ENCODE measurements at places on chromosomes 11 and 22.

DNA sequence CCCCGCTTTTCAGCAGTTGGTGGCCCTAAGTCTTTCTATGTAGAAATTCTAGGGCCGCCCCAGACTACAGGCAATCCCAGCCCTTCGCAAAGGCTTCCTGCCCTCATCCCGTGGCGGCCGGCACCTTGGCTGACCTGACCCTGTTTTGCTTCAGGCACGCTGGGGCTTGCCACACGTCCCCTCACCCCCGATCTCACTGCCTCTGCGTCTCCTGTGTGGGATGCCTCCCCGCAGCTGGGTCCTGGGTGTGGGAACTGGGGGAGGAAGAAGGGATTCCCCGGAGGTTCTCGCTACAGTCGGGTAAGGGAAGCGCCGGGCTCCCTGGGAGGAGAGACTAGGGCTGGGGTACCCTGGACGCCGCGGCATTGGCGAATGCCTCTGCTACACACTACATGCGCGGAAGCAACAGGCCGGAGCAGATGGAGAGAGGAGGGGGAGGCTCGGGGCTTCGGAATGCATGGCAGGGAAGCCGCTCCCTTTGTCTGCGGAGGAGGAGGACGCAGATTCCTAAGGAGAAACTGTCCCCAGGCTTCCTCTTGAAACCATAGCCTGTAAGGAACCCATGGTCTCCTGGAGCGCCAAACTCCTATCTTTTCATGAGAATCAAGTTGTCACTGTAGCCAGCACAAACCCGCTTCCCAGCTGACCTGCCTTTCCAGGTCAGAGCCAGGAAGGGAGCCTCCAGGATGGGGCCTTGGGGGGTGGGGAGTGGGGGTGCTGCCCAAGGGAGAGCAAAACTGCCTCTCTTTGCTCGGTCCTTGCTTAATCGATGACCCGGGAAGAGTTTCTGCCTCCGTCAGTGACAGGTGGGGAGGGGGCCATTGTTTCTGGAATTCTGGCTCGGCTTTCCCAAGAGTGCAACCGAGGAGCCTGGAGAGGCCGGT, 1.4 kb downstream of the DTX4 start:
- no peaks in the 10 kb centered on the region for H3K36me3 ChIP-seq
- DNase-seq, result peak; percentile 60
- peak overlapping the region; percentile 81 for H3K27ac ChIP-seq
- H3K4me3 ChIP-seq, result peak overlapping the region; percentile 59
- no peaks in the 10 kb centered on the region for H3K4me1 ChIP-seq
- H3K27me3 ChIP-seq, result peaks cover 18% of the 10 kb centered on the region

- H3K4me3 ChIP-seq, result no peak overlapping the region
- no peaks in the 10 kb centered on the region for H3K4me1 ChIP-seq
- no peak for DNase-seq
- no peak overlapping the region for H3K27ac ChIP-seq
Measured at GRCh38 chr11:19861171-19861570, 148.5 kb downstream of the NAV2 start.

- no peak overlapping the region for H3K27ac ChIP-seq
- DNase-seq, result no peak
- no peaks in the 10 kb centered on the region for H3K27me3 ChIP-seq
- H3K4me1 ChIP-seq, result peaks cover 5% of the 10 kb centered on the region
- H3K36me3 ChIP-seq, result no peaks in the 10 kb centered on the region
Measured at GRCh38 chr22:48259991-48260670, 1497.7 kb downstream of the TBC1D22A start.

DNA sequence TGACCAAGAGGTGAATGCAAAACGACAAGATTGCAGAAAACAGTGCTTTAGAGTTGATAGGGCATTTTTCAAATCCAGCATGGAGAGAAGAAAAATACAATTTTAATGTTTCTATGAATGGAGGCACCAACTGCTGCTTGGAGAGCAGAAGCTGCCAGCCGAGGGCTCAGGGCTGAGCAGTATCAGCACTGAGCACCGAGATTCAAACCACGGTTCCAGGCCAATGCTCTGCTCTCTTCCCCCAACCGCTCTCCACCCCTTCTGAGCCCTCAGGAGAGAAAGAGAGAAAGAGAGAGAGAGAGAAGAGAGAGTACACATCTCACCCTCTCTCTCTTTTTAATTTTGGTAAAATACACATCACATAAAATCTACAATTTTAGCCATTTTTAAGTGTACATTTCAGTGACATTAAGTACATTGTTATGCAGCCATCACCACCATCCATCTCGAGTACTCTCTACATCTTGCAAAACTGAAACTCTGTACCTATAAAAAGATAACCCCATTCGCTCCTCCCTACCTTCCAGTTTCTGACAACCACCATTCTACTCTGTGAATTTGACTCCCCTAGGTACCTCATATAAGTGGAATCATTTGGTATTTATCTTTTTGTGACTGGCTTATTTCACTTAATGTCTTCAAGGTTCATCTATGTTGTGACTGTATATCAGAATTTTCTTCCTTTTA, 333.3 kb downstream of the MIAT start:
- no peak overlapping the region for H3K27ac ChIP-seq
- no peak for DNase-seq
- no peak overlapping the region for H3K4me3 ChIP-seq
- H3K36me3 ChIP-seq, result no peaks in the 10 kb centered on the region

DNA sequence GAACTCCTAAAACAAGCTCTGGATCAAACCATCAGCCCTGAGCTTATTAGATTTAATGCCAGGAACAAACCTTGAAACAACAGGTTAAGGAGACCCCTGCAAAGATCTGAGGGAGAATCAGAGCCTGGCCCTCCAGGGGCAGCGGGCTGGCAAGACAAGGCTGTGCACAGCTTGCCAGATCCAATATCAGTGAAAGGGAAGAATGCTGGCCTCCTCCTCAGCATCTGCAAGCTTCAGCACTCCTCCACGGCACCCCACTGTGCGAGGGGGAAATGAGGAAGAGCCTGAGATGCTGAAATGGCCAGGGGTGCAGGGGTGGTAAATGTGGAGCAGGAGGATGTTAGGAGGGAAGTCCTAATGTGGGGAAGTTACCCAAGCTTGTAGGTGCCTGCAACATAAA, 167.0 kb downstream of the TENM4 start:
- H3K36me3 ChIP-seq, result no peaks in the 10 kb centered on the region
- no peak overlapping the region for H3K4me3 ChIP-seq
- no peaks in the 10 kb centered on the region for H3K27me3 ChIP-seq
- no peak overlapping the region for H3K27ac ChIP-seq

Measured in left lung (tissue), 14 donors.